HTR-8/SVneo (cell line): ENCODE measurements at places on chromosomes 1 and 21.

- DNase-seq, result no peak
Measured at GRCh38 chr1:3259020-3259419, 190.0 kb downstream of the PRDM16 start.

DNA sequence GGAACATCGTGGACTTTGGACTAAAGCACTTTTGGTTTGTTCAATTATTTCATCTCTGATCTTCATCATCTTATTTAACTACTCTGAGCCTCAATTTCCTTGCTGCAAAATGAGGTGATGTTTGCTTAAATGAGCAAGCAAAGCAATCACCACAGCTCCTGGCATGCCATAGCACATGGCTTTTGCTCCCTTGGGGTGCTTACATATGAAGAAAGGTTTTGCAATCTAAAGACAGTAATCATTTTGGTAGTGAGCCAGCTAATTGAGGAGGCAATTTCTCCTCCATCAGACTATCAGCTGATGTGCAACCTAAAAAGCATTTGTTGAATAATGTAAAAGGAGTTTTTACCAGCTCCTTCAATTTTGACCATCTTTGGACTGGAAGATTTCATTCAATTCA lies 68.8 kb upstream of the KCNJ15 start:
- no peak for DNase-seq

- DNase-seq, result no peak
Measured at GRCh38 chr1:234911787-234912186, 216.8 kb downstream of the TOMM20 start.

- DNase-seq, result no peak
Measured at GRCh38 chr1:235945775-235946570, 79.3 kb upstream of the LYST start.

DNA sequence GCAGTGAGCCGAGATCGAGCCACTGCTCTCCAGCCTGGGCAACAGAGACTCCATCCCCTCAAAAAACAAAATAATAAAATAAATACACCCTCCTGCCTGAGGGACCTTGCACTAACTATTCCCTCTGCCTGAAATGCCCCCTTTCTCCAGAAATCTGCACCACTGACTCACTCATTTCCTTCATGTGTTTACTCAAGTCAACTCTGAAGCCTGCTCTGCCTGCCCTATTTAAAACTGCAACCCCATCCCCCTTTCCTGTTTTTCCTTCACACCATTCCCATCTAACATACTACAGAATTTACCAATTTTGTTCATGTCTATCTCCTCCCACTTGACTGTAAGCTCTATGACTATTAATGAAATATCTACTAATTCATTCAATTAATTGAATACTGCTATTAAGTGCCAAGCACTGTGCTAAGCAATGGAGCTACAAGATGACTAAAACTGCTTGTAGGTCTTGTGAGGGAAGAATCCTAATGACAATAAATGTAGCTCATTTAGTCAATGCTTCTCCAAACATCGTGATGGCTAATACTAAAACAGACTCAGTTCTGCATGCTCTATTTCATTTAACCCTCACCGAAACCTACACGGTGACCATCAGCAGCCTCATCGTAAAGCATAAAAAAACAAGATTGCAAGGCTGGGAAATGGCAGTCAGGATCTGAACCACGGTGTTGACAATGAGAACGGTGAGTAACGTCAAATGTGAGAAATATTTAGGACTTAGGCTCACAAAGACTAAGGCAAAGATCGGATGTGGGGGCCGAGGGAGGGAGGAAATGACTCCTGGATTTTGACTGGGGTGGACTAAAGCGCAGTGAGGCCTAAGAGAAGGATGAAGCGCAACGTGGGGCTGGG lies 749 bp upstream of the TMEM39B start:
- no peak for DNase-seq

GRCh38 chr1:184395937-184396480 lies 9.2 kb downstream of the C1orf21 start:
- no peak for DNase-seq

DNA sequence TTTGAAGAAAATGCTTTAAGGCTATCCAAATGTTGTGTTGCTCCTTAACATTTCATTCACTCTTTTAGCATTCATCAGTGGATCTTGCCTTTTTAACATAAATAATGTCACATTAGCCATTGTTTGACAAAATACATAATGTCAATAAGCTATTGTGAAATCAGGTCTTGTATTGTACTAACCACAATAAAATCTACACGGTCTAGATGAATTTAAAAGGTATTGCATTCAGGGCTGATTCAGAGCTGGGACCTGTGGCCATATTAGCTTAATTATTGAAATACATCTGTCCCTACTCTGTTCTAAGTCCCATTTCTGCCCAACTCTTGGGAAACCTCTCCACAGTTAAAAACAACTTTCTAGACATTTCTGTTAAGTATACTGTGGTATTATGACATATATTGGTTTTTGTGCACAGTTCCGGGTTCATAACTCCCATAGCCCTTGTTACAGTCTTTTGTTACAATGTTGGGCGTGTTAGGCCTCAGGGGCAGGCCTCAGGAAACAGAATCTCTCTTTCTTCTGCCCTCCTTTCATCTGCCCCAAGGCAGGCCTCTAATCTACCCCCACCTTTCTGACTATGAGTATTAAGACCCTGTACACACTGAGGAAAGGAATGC lies 44.7 kb upstream of the CITED4 start:
- no peak for DNase-seq
